Sigmoid colon (tissue), 7 donors: ENCODE measurements at places on chromosomes 13 and 19. TPM values are rescaled to one million over a fixed set of nuclear protein-coding genes. Genes with fewer than 3 reads are reported as not detected.

The PNMA8A gene
- total RNA-seq: 5.3 TPM

The TNNT1 gene
- total RNA-seq: not detected

GRCh38 chr19:14405758-14406644, 13.1 kb downstream of the DDX39A start:
- peaks cover 16% of the 10 kb centered on the region for H3K4me1 ChIP-seq
- H3K27me3 ChIP-seq: no peaks in the 10 kb centered on the region
- H3K36me3 ChIP-seq: peaks cover 68% of the 10 kb centered on the region
- peak overlapping the region; percentile 77 for H3K27ac ChIP-seq
- peak overlapping the region; percentile 8 for H3K4me3 ChIP-seq

The SIGLEC10 gene
- 13.8 TPM for total RNA-seq

DNA sequence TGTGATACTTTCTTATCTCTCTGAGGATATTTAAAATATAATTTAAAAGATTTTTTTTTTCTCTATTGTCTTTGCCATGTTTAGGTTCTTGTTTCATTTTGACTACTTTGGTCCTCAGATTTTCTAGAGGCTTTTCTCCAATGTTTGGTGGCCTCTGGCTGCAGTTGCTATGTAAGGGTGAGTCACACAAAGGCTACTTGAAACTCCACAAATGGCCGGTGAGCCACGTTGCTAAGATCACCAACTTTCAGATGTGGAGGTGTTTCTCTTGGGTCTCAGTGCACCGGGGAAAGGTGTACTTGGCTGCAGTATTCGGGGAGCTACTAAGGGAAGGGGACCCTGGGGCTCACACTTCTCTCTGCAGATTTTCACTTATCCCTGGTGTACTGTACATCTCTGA, 248.1 kb downstream of the HS6ST3 start:
- no peaks in the 10 kb centered on the region for H3K27me3 ChIP-seq
- H3K4me1 ChIP-seq: no peaks in the 10 kb centered on the region
- no peak for DNase-seq
- H3K27ac ChIP-seq: no peak overlapping the region
- H3K36me3 ChIP-seq: no peaks in the 10 kb centered on the region

The TTYH1 gene
- total RNA-seq: 4.1 TPM

The MTUS2 gene
- total RNA-seq: 1.6 TPM

DNA sequence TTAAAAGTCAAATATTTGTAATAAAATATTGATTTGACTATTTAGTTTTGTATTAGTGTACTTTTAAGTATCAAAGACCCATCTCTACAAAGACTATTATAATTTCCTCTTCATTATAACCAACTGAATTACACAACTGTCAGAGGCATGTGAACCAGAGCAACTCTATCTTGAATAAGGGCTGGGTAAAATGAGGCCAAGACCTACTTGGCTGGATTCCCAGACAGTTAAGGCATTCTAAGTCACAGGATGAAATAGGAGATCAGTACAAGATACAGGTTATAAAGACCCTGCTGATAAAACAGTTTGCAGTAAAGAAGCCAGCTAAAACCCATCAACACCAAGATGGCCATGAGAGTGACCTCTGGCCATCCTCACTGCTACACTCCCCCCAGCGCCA, 36.2 kb upstream of the ATP12A start:
- H3K36me3 ChIP-seq: no peaks in the 10 kb centered on the region
- no peak for DNase-seq
- no peak overlapping the region for H3K27ac ChIP-seq
- no peak overlapping the region for H3K4me3 ChIP-seq
- H3K4me1 ChIP-seq: no peaks in the 10 kb centered on the region
- H3K27me3 ChIP-seq: no peaks in the 10 kb centered on the region

The COL5A3 gene
- 6.1 TPM for total RNA-seq

DNA sequence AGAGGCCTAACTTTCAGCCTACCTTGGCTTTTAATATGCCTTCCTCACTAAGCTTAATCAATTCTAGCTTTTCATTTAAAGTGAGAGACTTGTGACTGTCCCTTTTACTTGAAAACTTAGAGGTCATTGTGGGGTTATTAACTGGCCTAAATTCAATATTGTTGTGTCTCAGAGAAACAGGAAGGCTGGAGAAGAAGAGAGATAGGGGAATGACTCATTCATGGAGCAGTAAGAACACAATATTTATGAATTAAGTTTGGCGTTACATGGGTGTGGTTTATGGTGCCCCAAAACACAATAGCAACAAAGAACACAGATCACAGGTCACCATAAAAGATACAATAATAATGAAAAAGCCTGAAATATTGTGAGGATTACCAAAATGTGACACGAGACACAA, 612.1 kb downstream of the TBC1D4 start:
- no peak overlapping the region for H3K27ac ChIP-seq
- H3K27me3 ChIP-seq: no peaks in the 10 kb centered on the region
- no peak overlapping the region for H3K4me3 ChIP-seq
- DNase-seq: no peak
- H3K4me1 ChIP-seq: peaks cover 3% of the 10 kb centered on the region
- H3K36me3 ChIP-seq: no peaks in the 10 kb centered on the region

The MTRF1 gene
- 13.9 TPM for total RNA-seq

The PBX4 gene
- not detected for total RNA-seq

The LMTK3 gene
- not detected for total RNA-seq

GRCh38 chr13:66805657-66806056, 424.5 kb downstream of the PCDH9 start:
- no peak overlapping the region for H3K4me3 ChIP-seq
- H3K36me3 ChIP-seq: no peaks in the 10 kb centered on the region
- no peak overlapping the region for H3K27ac ChIP-seq
- H3K27me3 ChIP-seq: no peaks in the 10 kb centered on the region
- peaks cover 8% of the 10 kb centered on the region for H3K4me1 ChIP-seq

The SPACA4 gene
- total RNA-seq: not detected

The FSD1 gene
- 1.1 TPM for total RNA-seq

- H3K4me1 ChIP-seq: no peaks in the 10 kb centered on the region
- no peak overlapping the region for H3K4me3 ChIP-seq
- peaks cover under 1% of the 10 kb centered on the region for H3K27me3 ChIP-seq
- no peak overlapping the region for H3K27ac ChIP-seq
- DNase-seq: no peak
- no peaks in the 10 kb centered on the region for H3K36me3 ChIP-seq
Observed at GRCh38 chr19:55544776-55545439, 435 bp downstream of the SBK3 start.

- DNase-seq: no peak
- H3K4me1 ChIP-seq: no peaks in the 10 kb centered on the region
- H3K27me3 ChIP-seq: no peaks in the 10 kb centered on the region
- no peak overlapping the region for H3K27ac ChIP-seq
Observed at GRCh38 chr19:5403968-5404640, 51.1 kb upstream of the ZNRF4 start.

DNA sequence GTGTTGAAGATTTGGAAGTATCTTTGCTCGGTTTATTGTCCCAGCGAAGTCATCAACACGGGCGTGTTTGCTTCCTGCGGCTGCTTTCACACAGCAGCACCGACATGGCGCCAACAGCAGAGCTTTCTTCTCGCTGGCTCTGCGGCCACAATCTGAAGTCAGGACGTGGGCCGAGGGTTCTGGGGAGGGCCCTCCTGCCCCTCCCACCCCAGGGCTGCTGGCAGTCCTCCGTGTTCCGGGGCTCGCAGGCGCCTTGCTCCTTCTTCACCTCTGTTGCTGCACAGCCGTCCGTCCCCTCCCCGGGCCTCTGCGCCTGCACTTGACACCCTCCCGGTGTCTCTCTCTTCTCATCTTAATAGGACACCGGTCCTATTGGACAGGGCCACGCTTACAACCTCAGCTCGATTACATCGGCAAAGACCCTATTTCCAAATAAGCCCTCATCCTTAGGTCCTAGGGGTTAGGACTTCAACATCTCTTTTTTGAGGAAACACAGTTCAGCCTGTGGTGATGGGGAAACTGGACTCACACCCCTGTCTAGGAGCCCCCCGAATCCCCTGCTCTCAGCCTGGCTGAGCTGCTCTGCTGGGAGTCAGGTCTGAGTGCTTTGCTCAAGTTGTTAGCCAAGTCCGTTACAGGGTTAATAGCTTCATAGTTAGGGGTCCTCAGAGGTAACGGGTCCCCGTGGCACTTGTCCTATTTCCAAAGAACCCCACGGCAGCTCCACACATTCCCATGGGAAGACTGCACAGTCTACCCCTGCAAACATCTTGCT, 2.7 kb upstream of the TEX29 start:
- H3K27ac ChIP-seq: no peak overlapping the region
- H3K4me3 ChIP-seq: no peak overlapping the region
- no peaks in the 10 kb centered on the region for H3K4me1 ChIP-seq
- peaks cover 2% of the 10 kb centered on the region for H3K36me3 ChIP-seq
- no peak for DNase-seq
- H3K27me3 ChIP-seq: no peaks in the 10 kb centered on the region

GRCh38 chr13:73740666-73741065, 393.5 kb downstream of the KLF12 start:
- no peak overlapping the region for H3K27ac ChIP-seq
- H3K36me3 ChIP-seq: no peaks in the 10 kb centered on the region
- peak overlapping the region; percentile 22 for H3K4me3 ChIP-seq
- no peak for DNase-seq

- H3K27ac ChIP-seq: no peak overlapping the region
- no peaks in the 10 kb centered on the region for H3K27me3 ChIP-seq
- no peak overlapping the region for H3K4me3 ChIP-seq
- no peak for DNase-seq
- no peaks in the 10 kb centered on the region for H3K4me1 ChIP-seq
Observed at GRCh38 chr13:31016342-31017325, 84.2 kb downstream of the TEX26 start.

The DAND5 gene
- 2.0 TPM for total RNA-seq

DNA sequence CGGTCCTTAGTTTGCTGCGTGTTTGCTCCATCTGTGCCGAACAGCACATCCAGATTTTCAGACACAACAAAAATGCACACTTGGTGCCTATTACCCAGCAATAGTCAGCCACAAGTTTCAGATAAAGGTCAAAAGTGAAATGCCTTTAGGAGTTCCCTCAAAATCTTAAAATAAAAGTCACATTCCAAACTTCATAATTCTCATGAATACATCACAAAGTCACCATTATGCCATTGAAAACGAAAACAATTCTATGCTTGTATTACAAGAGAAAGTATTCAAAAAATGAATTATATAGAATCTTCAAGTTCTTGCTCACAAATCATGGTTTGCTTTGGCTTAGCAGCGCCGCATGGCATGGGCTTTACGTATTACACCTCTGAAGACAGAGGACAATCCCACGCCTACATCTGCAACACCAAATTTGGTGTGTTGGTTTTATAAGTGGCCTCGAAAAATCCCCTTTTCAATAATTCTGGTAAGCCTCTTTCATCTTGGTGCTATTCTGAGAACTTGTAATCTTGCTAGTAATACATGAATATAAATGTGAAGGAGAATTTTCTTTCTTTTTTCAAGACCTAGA, 26.6 kb downstream of the COL4A1 start:
- DNase-seq: peak; percentile 42
- H3K4me3 ChIP-seq: no peak overlapping the region
- no peaks in the 10 kb centered on the region for H3K27me3 ChIP-seq

DNA sequence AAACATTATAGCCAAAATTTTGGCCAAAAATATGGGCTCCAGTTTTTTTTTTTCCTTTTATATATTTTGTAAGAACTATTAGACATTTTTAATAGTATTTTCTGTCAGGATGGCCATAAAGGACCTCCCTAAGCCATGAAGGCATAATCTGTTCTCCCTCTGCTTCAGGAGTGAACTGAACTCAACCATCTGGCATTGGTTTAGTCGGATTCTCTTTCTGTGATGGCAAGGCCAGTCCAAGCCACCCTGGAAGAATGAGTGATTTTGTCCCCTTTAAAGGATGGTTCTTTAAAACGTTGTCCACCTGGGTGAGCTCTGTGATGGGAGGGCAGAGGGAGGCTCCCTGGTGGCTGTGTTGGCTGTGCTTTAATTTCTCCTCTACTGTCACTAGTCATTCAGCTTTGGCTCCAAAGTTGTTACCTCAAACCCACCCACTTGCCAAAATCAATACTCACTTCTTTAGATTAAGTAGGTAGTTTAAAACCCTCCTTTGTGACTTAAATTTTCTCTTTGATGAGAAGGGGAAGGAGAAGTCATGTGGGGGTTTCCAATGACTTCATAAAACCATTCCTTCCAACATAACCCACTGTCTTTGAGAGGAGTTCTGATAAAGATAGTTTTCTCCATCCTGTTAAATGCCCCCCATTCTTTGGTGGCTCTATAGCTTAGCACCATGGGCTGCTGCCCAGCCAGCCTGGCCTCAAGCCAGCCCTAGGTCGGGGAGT, 4.4 kb downstream of the TNFRSF19 start:
- no peak overlapping the region for H3K4me3 ChIP-seq
- H3K4me1 ChIP-seq: peaks cover 10% of the 10 kb centered on the region
- H3K36me3 ChIP-seq: no peaks in the 10 kb centered on the region
- DNase-seq: no peak
- H3K27ac ChIP-seq: no peak overlapping the region

DNA sequence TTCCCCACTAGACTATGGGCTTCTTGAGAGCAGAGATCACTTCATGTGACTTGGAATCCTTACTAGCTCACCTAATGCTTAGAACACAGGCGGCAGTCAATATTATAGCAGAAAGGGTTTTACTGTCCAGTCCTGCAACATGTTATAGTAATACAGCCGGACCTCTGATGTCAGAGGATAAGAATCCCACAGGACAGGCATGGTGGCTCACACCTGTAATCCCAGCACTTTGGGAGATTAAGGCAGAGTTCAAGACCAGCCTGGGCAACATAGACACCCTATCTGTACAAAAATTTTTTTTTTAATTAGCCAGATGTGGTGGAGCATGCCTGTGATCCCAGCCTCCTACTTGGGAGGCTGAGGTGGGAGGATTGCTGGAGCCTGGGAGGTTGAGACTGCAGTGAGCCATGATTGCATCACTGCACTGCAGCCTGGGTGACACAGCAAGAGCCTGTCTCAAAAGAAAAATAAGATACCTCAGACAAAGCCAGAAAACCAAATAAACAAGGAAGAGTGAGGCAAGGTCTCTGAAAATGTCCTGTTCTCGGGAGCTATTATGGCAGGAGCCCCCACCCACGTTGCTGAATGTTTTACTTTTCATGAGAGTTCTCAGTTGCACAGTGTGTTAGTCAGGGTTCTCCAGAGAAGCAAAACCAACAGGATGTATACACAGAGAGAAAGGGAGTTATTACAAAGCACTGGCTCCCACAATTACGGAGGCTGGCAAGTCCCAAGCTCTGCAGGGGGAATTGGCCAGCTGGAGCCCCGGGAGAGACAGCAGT, 100.8 kb downstream of the UBL3 start:
- no peaks in the 10 kb centered on the region for H3K27me3 ChIP-seq
- H3K27ac ChIP-seq: no peak overlapping the region
- H3K4me1 ChIP-seq: no peaks in the 10 kb centered on the region

The GRIK5 gene
- 14.4 TPM for total RNA-seq

GRCh38 chr19:27522223-27522622, 1690.7 kb downstream of the UQCRFS1 start:
- no peak for DNase-seq
- H3K4me1 ChIP-seq: no peaks in the 10 kb centered on the region
- no peaks in the 10 kb centered on the region for H3K36me3 ChIP-seq
- H3K4me3 ChIP-seq: no peak overlapping the region
- no peak overlapping the region for H3K27ac ChIP-seq
